ENCODE measurements at places on chromosomes 16 and 17.

GRCh38 chr17:27327871-27328270 lies 34.0 kb downstream of the WSB1 start:
- DNase-seq, result no peak

GRCh38 chr16:78926723-78927210 lies 673.8 kb downstream of the MAF start:
- no peak for DNase-seq

DNA sequence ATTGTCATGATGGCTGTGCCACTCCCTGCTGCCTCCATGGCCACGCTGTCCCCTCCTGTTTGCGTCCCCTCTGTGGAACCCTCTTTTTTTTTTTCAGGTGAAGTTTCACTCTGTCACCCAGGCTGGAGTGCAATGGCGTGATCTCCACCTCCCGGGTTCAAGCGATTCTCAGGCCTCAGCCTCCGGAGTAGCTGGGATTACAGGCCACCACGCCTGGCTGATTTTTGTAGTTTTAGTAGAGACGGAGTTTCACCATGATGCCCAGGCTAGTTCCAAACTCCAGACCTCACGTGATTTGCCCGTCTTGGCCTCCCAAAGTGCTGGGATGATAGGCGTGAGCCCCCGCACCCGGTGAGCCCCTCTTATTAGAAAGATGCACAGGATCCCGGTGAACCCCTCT lies 11.0 kb upstream of the UBE2I start:
- no peak for DNase-seq

DNA sequence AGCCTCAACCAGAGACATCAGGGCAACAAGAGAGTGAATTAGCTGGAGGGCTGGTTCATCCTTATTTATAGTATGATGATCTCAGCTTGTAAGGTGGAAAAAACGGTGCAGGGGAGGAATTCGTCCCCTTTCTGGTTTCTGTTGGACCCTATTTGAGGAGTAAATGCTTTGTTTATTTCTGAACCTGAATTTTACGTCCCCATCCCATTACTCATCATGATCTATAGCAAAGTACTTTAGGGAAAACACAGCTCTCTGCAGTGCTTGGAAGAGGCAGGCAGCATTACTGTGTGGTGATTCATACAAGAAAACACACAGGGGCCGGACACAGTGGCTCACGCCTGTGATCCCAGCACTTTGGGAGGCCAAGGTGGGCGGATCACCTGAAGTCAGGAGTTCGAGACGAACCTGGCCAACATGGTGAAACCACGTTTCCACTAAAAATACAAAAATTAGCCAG lies 8.0 kb upstream of the VAT1L start:
- DNase-seq, result no peak
